Activated CD4-positive, alpha-beta T cell treated with anti-CD3 and anti-CD28 coated beads for 24 hours (primary cell): ENCODE measurements at places on chromosomes 6 and 20.

GRCh38 chr6:54706844-54707605 lies 139.5 kb upstream of the FAM83B start:
- no peak for DNase-seq

- no peak for DNase-seq
These were observed 56.7 kb downstream of the CD83 start for GRCh38 chr6:14174226-14174625.

- DNase-seq: no peak
These were observed 21.9 kb upstream of the RREB1 start for GRCh38 chr6:7085911-7086310.

DNA sequence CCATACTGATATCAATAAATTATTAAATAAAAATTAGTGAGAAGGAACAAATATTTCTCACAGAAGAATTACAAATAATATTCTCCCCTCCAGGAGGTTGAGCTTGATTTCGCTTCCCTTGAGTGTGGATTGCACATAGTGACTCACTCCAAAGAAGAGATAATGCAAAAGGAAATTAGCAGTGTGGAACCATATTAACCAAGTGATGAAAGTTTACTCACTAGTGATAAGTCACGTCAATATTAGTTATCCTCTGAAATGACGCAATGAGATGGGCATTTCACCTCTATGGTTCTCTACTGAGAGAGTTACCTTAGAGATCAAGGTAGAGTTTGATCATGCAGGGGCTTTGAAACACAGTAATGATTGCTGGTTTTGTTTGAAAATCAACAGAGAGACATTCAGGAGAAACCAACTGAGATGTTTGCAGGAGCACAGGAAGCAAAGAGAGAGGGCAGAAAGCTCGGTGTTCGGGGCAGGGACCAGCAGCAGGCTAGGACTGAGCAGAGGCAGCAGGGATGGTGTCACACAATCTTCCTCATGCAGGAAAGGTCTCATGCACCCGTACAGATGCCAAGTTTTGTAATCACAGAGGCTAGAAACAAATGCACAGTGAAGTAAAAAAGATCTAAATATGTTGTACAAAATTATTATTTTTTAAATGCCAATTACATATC lies 634.5 kb downstream of the QKI start:
- no peak for DNase-seq
